H54 (cell line): ENCODE measurements at places on chromosomes 2 and 18.
A peak's percentile ranks its signal among the peaks of the same experiment; 100 is the strongest.

- DNase-seq, result no peak
Observed at GRCh38 chr2:107817378-107817777, 9.3 kb upstream of the RGPD4 start.

- no peak for DNase-seq
Observed at GRCh38 chr2:117065912-117066311, 748.6 kb upstream of the DDX18 start.

DNA sequence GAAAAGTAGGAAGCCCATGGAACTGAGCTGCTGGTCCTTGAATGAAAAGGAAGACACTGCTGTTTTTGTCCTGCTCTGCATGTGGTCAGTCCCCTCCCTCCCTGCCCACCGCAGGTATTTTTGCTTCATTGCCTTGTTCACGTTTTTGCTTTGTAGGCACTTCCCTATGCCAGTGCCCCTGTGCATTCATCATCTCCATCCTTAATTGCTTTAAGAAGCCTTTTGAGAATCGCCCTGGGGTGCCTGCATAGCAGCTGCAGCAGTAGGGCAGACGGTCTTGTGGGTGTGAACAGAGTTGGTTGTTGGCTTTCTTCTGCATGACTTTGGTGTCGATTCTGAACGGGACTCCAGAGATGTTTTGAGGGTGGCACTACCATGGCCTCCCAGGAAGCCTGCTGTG is 97.0 kb downstream of the CABLES1 start:
- no peak for DNase-seq

DNA sequence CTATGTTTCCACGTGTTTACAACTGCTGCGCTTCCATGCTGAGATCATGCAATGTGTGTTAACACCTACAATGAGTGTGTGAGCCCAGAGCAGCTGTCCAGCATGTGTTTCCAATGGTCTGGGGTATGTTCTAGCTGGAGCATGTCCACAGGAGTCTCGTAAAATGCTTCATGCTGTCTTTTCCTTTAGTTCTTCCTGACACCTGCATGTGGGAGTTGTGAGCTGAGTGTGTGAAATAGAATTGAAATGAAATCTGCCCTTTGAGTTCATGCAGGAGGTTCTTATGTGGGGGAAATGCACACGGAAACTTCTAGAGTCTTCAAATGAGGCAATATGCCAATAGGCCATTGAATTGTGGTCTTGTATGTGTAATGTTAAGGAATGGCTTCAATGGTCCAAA is 205.1 kb downstream of the RND3 start:
- DNase-seq, result no peak

- no peak for DNase-seq
Observed at GRCh38 chr18:2997846-2998564, 14.9 kb downstream of the LPIN2 start.

DNA sequence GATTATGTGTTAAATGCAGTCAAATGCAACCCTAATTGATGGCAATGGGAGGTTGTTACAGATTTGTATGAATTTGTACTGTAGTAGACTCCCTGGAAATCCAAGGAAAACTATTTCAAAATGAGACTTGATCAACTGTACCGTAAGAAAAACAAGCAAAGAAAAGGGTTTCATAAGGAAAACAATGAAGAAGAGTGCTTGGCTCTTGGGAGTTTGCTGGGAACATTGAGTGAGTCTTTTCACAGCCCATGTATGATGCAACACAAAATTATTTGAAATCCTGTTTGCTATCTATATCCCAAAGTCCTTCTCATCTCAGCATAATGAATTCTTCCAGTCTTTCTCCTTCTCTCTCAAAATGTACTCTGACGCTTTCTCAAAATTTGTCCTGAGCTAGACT is 67.0 kb upstream of the OSR1 start:
- no peak for DNase-seq

- DNase-seq, result no peak
Observed at GRCh38 chr2:235527806-235528469, 34.1 kb downstream of the AGAP1 start.

- DNase-seq, result no peak
Observed at GRCh38 chr2:110742412-110742811, 10.0 kb downstream of the ACOXL start.

DNA sequence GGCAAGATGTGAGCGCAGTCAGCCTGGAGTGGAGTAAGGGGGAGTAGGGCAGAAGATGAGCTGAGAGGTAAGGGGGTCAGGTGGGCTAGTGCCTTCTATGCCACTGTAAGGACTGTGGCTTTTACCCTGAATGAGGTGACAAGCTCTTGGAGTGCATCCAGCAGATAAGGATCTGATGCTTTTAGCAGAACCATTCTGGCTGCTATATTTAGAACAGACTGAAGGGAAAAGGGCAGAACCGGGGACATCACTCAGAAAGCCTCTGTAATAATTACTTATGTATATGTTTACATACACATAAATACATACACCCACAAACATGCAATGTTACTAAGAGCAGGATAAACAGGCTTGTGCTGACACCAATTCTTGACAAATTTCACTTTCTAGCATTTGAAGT is 124.8 kb downstream of the DTNB start:
- DNase-seq, result no peak

DNA sequence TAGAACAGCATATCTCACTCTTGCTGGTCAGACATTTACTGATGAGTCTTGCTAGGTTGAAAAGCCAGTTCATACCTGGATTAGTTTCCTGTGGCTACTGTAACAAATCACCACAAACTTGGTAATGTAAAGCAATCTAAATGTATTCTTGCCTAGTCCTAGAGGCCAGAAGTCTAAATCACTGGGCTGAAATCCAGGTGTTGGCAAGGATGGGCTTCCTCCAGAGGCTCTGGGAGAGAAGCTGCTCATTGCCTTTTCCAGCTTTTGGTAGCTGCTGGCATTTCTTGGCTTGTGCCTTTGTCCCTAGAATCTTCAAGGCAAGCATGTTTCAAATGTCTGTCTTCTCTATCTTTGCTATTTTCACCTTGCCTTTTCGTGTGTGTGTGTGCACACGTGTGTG is 62.3 kb upstream of the MAP4K3 start:
- DNase-seq, result no peak

DNA sequence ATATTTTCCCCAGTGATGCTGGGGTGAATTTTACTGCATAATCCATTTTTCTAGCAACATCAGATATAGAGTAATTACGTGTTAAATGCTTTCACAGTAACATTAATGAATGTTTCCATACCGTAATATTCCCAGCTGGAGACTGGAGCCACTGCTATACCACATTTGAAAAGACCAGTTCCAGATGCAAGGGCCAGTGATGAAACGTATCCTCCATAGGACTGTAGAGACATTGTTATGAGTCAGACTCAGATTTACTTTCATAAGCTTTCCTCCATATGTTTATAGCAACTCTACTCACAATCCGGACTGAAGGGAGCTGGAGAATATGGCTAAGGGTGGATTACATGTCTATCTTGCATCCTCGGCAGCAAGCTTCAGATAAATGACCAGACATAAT is 22.7 kb upstream of the GCG start:
- no peak for DNase-seq

- DNase-seq, result no peak
Observed at GRCh38 chr2:201642086-201642578, 1.2 kb downstream of the TMEM237 start.

DNA sequence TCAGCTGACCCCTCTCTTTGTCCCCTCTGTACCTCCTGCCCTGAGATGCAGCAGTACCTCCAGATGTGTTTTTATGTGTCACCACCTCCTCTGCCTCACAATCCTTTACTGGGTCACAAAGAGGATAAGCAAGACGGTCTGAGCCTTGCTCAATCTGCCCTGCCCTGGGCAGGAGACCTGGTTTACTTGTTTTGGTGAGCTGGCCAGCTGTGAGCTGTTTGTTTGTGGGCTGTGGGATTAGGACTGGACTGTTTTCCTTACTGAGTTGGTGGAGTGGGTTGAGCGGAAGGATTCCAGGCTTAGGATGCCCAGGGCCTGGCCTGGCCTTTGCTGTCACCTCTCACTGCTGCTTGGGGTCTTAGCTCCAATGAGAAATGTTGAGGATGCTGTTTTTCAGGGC is 299.5 kb downstream of the SRBD1 start:
- DNase-seq, result no peak

GRCh38 chr2:160492401-160493226 is 993 bp downstream of the RBMS1 start:
- peak; percentile 49 for DNase-seq

- no peak for DNase-seq
Observed at GRCh38 chr2:179252423-179252822, 12.2 kb downstream of the SESTD1 start.

- DNase-seq, result no peak
Observed at GRCh38 chr2:177314194-177314593, 49.7 kb upstream of the NFE2L2 start.

DNA sequence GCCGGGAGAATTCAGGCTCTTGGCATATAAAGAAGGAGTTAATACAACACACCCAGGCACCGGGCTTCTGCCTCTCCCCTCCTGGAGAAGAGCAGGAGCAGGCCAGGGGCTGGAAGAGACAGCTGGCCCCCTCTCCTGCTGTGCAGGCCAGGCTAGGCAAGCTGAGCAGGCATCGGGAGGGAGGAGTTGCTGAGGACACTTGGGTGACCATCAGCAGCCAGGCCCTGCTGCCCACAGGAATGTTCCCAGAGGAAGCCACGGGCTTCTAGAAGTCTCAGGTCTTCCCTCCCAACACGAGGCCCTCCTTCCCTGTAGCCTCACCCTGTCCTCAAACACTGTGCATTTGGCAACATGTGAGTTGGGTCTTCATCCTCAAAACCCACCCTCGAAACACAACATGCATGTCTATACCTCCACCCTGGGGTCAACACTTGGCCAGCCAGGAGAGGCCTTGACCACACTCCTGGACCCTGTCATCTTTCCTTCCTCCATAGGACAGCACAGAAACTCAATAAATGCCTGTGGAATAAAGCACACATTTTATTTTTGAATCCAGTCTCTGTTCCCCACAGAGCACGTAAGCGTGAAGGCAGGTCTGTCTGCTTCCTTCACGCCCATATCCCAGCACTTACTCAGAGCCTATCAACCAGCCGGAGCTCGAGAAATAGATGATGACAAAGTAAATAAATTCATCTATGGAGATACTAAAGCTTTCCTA is 433.8 kb upstream of the ID2 start:
- DNase-seq, result no peak

DNA sequence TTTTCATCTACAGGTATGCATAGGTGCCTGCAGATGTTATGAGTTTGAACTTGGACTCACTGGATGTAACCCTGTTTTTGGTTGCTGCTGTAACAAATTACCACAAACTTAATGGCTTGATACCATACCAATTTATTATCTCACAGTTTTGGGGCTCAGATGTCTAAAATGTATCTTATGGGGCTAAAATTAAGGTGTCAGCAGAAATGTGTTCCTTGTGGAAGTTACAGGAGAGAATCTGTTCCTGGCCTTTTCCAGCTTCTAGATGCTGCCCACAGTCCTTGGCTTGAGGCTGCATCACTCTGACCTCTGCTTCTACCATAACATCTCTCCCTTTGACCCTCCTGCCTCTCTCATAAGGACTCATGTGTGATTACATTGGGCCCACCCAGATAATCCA is 47.6 kb downstream of the POLE4 start:
- no peak for DNase-seq

GRCh38 chr18:23257137-23257536 is 121.9 kb downstream of the CABLES1 start:
- DNase-seq, result no peak

- no peak for DNase-seq
Observed at GRCh38 chr2:240143276-240143675, 2.8 kb upstream of the OTOS start.

DNA sequence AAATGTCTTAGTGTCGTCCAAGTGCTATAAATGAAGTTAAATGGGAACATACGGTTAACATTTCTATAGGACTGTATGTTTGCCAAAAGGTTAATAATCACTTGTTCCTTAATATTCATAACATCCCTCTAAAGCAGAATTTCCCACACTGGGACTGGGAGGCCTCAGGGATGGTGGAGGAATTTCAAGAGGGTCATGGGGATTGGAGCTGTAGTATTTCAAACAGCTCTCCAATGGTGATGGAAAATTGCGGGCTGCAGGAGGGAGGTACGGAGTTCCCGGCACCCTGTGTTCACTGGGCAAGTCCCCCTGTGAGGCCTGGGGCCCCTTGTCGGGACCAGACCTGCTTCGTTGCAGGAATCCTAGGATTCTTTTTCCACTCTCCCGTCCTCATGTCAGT is 39.8 kb upstream of the CTAGE1 start:
- DNase-seq, result no peak
